GM06990 (cell line): ENCODE measurements at places on chromosomes 7 and 10.

- no peak for DNase-seq
Measured at GRCh38 chr7:72297636-72298035, 114.5 kb downstream of the CALN1 start.

DNA sequence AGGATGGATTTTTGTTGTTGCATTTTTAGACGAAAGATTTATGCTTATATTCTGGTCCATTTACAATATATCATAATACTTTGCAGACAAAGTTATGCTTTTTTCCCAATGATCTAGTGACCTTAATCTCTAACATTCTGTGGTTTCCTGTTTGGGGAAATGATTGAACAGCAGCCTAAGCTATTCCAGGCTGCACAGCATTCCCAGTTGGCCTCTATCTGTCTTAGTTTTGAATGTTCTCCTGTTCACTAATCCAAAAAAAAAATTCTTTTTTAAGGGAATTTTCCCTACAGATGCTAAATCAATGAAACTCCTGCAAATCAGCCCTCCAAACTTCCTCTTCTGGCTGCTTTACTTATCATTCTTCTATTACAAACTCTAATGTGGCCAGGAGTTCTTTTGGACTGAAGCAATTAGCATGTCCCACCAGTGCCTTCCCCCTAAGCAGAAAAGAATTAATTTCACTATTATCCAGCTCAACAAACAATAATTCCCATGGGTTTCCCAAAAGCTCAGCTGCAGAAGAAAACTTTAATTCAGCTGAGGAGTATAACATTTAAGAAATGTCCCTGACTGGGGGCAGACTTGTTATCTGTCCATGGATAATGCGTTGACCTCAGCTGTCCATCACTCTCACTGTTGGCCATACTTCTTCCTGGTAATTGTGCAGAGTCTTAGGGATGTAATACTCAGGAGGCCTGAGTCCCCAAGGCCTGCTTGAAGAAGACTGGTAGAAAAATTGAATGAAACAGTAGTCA lies 81.9 kb upstream of the TRIL start:
- no peak for DNase-seq

DNA sequence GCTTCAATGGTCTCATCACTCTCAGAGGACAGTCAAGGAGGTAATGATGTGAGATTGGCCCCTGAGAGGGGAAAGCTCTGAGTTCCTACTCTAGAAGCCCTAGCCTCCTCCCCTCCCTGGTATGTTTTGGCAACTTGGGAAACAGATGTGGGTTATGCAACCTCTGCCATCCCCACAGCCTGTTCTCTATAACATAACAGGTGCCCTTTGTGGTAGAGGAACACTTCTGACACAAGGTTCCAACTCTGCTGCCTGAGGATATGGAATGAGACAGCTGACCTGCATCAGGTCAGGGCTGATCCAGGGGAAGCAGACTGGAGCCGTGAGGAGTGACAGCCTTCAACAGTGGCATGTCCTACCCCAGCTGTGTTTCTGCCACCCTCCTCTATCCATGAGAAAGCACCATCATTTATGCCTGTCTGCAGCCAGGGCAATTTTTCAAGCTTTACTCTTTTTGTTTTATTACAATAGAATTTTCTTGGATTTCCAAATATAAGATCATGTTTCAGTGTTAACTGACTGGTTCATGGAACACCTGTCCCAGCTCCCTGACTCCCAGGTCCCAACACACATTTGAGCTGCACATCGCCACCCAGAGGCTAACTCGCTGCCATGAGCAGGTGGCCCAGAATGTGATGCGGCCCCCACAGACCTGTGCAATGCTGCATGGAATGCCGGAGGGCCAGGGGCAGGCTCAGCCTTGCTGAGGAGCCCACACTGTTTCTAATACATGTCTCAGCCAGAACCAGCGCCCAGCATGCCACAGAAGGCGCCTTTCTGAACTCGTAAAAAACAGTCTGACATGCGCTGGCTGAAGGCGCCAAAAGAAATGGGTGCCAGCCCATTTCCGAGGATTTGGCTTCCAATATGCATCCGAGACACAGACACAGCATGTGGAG lies 124.8 kb upstream of the CHST15 start:
- no peak for DNase-seq

DNA sequence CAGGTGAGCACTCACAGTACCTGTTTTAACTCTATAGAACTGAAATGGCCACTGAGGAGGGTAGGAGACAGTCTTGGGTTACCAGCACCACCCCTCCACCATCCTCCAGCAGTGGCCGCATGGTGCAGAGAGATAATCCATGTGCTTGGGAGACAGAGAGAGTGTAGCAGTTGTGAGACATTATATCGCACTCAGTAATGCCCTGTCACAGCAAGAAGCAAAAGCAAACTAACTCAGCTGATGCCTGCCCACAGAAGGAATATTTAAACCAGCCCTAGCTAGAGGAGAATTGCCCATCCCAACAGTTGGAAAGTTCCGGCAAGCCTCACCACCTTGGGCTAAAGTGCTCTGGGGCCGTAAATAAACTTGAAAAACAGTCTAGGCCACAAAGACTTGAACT lies 58.8 kb upstream of the HBP1 start:
- DNase-seq = no peak

- no peak for DNase-seq
Measured at GRCh38 chr10:71553432-71553831, 156.7 kb downstream of the CDH23 start.

DNA sequence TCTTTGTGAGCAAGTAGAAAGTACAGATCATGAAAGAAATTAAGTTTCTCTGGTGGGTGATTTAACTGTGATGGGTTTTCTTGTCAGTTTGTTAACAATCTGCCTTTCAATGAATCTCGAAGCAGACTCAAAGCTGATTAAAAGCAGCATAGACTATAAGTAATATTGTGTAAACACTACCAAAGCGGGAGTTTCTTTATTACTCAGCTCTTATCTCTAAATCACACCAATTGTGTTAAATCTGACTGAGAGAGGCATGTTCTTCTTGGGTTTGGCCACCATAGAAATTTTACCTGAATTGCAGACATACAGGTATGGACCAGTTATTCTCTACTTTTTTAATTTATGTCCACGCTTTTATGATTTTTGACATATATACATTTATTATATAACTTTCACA lies 65.2 kb downstream of the DKK1 start:
- DNase-seq = no peak

- DNase-seq = no peak
Measured at GRCh38 chr7:85688712-85689111, 501.9 kb upstream of the SEMA3D start.

GRCh38 chr7:148935451-148935850 lies 51.4 kb upstream of the EZH2 start:
- DNase-seq = no peak

- no peak for DNase-seq
Measured at GRCh38 chr7:26663874-26664273, 200.5 kb downstream of the SKAP2 start.

DNA sequence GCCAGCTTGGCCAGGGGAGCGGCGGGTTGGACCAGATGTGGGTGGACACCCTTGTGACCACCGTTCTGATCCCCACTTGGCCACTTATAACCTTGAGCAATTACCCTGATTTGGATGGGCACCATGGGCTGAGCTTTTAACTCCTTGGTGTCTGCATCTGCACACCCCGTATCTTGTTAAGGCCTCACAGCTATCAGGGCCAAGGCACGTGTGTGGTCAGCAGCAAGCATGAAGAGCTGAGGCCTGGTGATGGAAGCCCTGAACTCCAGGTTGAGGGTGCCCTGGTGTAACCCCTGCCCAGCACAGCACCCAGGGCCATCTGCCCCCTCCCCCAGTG lies 89.2 kb downstream of the ZMIZ1 start:
- no peak for DNase-seq

DNA sequence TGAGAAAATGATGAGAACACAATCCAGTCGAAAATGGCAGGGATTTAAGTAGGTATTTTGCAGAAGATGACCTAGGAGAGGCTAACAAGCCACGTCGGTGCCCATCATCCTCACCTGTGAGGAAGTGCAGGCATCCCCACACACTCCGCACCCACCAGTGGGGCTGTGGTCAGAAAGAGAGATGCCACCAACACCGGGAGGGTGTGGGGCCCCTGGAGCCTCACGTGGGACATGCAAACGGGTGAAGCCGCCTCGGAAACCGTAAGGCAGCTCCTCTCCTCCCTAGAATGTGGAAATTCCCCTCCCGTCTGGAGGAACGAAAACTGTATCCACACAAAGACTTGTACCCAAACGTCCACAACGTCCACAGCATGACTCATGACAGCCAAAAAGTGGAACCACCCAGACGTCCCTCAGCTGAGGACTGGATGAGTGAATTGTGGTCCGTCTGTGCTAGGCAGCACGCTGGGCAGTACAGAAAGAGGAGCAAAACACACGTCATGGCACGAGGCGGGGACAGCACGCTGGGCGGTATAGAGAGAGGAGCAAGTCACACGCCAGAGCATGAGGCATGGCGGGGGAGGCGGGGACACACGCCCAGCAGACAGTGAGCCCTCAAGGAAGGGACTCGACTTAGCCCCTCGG lies 246.0 kb downstream of the ELFN1 start:
- DNase-seq = no peak

- no peak for DNase-seq
Measured at GRCh38 chr7:30040938-30041337, 12.7 kb downstream of the PLEKHA8 start.

DNA sequence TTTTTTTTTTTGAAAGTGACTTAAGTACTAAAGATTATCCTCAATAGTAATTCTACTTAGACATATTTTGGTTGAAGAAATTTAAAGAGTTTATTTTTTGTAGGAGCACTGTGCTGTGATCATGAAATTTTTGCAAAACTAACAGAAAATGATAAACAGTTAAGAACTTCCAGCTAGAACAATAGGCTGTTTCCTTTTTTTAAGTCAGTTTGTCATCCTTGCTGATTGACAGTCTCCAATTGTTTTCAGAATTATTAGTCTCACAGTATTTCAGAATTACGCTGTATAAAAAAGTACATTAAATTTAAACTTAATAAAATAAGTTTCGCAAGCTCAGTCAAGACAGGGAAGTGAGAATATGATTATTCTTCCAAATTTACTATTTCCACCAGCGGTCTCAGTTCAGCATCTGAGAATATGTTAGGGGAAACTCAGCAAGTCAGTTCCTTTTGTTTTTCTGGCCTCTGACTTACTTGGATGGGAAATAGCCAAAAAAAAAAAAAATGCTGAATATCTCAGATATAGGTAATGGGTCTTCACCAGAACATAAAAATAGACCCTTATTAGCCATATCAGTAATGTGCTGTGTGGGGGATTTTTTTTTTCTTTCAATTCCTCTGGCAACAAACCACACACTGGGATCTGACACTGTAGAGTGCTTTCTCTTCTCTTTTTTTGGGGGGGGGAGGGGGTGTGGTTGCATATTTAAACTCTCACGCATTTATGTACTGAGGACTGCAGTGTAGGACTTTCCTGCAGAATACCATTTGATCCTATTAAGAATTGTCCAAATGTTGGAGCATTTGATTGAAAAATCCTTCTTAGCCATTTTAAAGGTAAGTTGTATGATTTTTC lies at the start of gene CD36:
CD36 (plus strand) TSS at position 732 of the 855 bp plus-strand sequence. CDS start 8,099 bp downstream, outside the sequence.
- DNase-seq = peak; percentile 73

DNA sequence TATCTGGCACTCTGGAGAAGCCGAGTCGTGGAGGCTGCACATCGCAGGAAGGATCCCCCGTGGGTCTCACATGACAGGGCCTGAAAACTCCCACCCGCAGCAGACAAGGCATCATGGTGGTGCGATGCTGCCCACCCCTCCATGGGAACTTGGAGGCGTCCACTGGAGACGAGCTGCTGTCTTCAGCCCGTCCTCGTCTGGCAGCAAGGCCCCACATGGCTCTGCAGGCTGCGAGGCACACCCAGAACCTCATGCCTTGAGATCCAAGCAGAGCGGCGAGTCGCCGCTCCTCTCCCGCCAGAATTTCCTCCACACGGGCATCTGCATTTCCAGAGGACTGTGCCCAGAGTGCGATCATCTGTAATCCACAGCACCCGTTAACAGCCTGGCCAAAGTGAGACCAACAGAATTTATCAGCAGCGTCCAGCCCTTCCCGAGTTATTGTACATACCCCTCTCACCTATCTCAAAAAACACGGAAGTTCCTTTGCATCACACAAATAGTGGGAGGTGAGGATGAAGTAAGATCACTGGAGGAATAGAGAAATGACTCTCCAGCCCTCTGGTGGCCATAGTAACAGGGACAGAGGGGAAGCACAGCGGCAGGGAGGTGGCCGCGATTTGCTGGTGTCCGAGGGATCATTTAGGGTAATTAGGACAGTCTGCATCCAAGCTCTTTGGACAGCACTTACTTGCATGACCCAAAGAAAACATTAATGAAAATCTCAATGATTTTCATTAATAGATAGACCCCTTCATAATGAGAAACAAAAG lies 292.4 kb downstream of the USP6NL start:
- no peak for DNase-seq

DNA sequence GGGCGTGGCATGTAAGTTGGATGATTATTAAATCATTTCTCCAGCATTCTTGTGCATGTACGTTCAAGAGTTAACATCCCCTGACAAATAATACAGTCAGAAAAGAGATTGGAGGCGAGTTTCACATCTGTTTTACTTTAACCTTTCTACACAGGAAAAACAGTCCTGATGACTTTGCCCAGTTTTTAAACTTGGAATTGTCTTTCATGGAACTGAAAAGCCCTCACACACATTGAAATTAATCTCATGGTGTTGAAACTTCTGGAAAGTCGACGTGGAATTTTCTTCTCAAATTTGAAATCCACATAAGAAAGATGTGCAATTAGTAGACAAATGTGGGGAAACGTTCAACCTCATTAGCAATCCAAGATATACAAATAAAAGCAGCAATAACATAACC lies 31.2 kb upstream of the ZNF438 start:
- no peak for DNase-seq

GRCh38 chr10:69570050-69570816 lies 3.0 kb downstream of the NEUROG3 start:
- no peak for DNase-seq
